ENCODE measurements at places on chromosomes 16 and 17.

DNA sequence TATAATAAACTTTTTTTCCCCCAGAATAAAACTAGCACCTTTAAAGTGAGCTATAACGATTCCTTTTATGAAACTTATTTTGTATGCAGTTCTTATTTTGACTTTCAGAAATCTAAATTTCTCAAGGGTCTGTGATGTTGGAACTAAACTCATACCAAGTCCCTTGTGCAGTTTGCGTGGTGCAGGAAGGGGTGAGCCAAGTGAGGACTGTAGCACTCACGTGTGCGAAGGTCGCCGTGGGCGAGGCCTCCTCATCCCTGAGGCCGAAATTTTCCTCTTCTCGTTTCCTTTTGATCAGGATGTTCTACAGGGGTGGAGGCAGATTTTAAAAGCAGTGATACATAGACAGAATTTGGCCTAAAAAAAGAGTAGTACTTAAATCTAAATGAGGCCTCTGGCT, 73.7 kb downstream of the RPTOR start:
- no peak for DNase-seq

- no peak for DNase-seq
These were observed 2.1 kb downstream of the XYLT1 start for GRCh38 chr16:17468611-17469010.

DNA sequence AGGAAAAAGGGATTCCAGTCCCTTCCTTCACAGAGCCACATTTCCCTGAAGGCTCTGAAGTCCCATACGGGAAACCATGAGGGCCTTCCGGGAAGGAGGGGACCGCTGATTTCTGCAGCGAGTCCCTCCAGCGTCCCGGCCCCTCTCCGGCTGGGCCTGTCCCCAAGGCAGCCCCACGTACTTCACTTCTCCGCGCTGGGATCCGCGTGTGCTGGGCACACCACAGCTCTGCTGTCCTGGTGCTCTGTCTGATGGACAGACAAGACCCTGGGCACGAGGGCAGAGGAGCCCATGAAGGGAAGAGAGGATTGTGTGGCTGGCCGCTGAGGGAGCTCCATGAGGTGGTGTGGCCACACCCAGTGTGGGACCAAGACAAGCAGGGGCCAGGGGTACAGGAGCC, 57.1 kb downstream of the PRMT7 start:
- DNase-seq = no peak

GRCh38 chr17:81513372-81513752, 763 bp upstream of the ACTG1 start:
- peak; percentile 49 for DNase-seq
